B cell (primary cell): ENCODE measurements at places on chromosomes 11 and 22. TPM values are rescaled to one million over a fixed set of nuclear protein-coding genes. Genes with fewer than 3 reads are reported as not detected.

The KRTAP5-9 gene
- polyA plus RNA-seq: 0.69 and 0.95 TPM in 2 replicates

The PGA5 gene
- not detected in 2 replicates for polyA plus RNA-seq

The MIOX gene
- 0.12 and 0.88 TPM in 2 replicates for polyA plus RNA-seq

The COMT gene
- 58.3 and 70.6 TPM in 2 replicates for polyA plus RNA-seq

The ME3 gene
- 1.3 and 2.7 TPM in 2 replicates for polyA plus RNA-seq

The LRRC56 gene
- 6.6 and 11.8 TPM in 2 replicates for polyA plus RNA-seq

The OR51B4 gene
- polyA plus RNA-seq: 0.21 TPM in 1 of 2 replicates, not detected in the other

The ROBO4 gene
- polyA plus RNA-seq: not detected in 2 replicates

The CCDC188 gene
- not detected in 2 replicates for polyA plus RNA-seq

The RPL27A gene
- 918 and 1,009 TPM in 2 replicates for polyA plus RNA-seq

The HEPHL1 gene
- polyA plus RNA-seq: not detected in 2 replicates

The C11orf87 gene
- polyA plus RNA-seq: not detected in 2 replicates

The NEFH gene
- 0.04 and 0.07 TPM in 2 replicates for polyA plus RNA-seq

The BCO2 gene
- 1.8 TPM in 2 replicates for polyA plus RNA-seq

The MED17 gene
- polyA plus RNA-seq: 26.1 and 38.5 TPM in 2 replicates

The GRAMD1B gene
- polyA plus RNA-seq: 0.58 and 0.91 TPM in 2 replicates

The MAPK8IP1 gene
- polyA plus RNA-seq: 4.0 and 9.1 TPM in 2 replicates

The DAGLA gene
- polyA plus RNA-seq: 0.04 and 0.06 TPM in 2 replicates

The ARHGAP20 gene
- polyA plus RNA-seq: 0.54 and 1.1 TPM in 2 replicates

The SLC22A9 gene
- polyA plus RNA-seq: not detected in 2 replicates

The SERPIND1 gene
- polyA plus RNA-seq: not detected in 2 replicates

The SFI1 gene
- polyA plus RNA-seq: 80.2 and 104 TPM in 2 replicates

The CREB3L1 gene
- 0.09 TPM in 1 of 2 replicates, not detected in the other for polyA plus RNA-seq

The CCS gene
- 162 and 174 TPM in 2 replicates for polyA plus RNA-seq

The POU2AF1 gene
- polyA plus RNA-seq: 186 and 308 TPM in 2 replicates

The PATE1 gene
- not detected in 2 replicates for polyA plus RNA-seq

The ISX gene
- not detected in 2 replicates for polyA plus RNA-seq

The TBX1 gene
- not detected in 2 replicates for polyA plus RNA-seq

The TRIM51 gene
- polyA plus RNA-seq: not detected in 2 replicates

The CCDC73 gene
- polyA plus RNA-seq: not detected in 2 replicates

The PLEKHA7 gene
- 1.1 and 1.7 TPM in 2 replicates for polyA plus RNA-seq

The FREY1 gene
- 0.82 and 1.7 TPM in 2 replicates for polyA plus RNA-seq

The RBMXL2 gene
- polyA plus RNA-seq: not detected in 2 replicates

The RIMBP3C gene
- 0.10 and 0.22 TPM in 2 replicates for polyA plus RNA-seq

The CD248 gene
- polyA plus RNA-seq: 0.40 and 0.62 TPM in 2 replicates

The SCN2B gene
- polyA plus RNA-seq: not detected in 2 replicates

The MPZL2 gene
- 0.10 TPM in 1 of 2 replicates, not detected in the other for polyA plus RNA-seq

The C11orf91 gene
- not detected in 2 replicates for polyA plus RNA-seq

The MMP27 gene
- polyA plus RNA-seq: not detected in 2 replicates

The HRAS gene
- 86.0 and 110 TPM in 2 replicates for polyA plus RNA-seq

The IFITM10 gene
- 0.09 and 0.17 TPM in 2 replicates for polyA plus RNA-seq

The VPS11 gene
- polyA plus RNA-seq: 31.6 and 35.7 TPM in 2 replicates

The CDC45 gene
- 0.61 and 1.4 TPM in 2 replicates for polyA plus RNA-seq

The MAP6 gene
- 0.12 and 0.54 TPM in 2 replicates for polyA plus RNA-seq
